Amygdala (tissue), 56 donors: ENCODE measurements at places on chromosomes 6 and 20.

GRCh38 chr20:50460115-50460607, 50.0 kb upstream of the PTPN1 start:
- no peak for DNase-seq

GRCh38 chr6:116292553-116292952, 12.8 kb upstream of the TSPYL1 start:
- no peak for DNase-seq

DNA sequence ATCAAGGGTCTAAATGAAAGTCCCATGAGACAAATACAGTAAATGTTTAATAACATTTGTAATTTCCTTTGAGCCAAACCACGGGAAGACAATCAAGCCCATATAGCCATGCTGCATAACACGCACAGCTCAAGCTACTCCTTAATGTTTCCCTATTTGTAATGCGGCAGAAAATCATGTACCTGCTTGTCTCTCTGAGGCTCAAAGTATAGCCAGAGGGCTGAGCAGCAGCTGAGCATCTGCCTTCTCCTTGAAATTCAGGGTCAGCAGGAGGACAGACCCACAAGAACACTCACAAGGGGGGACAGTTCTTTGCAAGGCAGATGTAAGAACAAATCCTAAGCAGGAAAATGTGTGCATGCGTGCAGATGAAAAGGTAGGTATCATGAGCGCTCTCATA, 45.8 kb upstream of the JARID2 start:
- no peak for DNase-seq

- no peak for DNase-seq
Measured at GRCh38 chr6:7723554-7723953, 2.3 kb upstream of the BMP6 start.

DNA sequence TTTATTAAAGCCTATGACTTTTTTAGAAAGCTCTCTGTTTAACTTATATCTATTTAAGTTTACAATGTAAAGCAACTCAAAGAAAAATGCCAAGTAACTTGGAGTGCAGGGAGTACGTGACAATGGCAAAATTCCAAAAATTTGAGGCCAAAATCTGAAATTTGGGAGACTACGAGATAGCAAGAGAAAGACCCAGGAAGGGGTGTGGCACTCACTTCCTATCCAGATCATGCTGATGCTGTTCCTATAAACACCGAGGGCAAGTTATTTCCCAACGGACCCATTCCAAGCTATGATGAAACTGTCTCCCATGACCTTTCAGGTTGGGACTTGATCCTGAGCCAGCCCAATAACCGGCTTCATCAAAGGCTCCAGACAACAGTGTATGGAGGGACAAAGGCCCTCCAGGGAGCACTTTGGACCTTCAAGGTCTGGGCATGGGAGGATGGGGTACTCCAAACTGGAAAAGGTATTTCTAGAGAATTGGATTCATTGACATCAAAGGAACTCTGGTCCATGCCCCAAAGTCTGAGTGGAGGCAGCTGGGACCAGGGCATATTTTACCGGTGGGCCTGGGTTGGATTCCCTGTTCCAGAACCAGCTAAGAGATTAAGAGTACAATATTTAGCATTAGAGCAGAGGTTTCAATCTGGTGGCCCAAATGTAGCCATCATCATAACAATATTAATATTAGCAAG, 15.7 kb upstream of the SLC13A3 start:
- no peak for DNase-seq

DNA sequence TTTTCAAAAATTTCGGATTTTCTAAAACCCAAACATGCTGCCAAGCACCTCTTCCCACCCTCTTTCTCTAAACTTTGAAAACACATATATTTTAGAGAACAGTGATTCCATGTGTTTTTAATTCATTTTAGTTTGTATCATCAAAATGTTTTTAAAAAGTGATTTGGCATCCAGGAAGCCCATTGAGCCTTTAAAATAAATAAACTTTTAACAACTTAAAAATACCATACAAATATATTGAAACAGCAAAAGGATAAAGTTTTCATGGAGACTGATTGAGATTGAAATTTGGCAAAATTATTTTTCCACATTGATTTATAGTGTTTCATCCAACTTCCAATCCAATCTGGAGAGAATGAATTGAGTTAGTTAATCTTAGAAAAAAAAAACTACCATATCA, 374.7 kb downstream of the CD109 start:
- DNase-seq: no peak

DNA sequence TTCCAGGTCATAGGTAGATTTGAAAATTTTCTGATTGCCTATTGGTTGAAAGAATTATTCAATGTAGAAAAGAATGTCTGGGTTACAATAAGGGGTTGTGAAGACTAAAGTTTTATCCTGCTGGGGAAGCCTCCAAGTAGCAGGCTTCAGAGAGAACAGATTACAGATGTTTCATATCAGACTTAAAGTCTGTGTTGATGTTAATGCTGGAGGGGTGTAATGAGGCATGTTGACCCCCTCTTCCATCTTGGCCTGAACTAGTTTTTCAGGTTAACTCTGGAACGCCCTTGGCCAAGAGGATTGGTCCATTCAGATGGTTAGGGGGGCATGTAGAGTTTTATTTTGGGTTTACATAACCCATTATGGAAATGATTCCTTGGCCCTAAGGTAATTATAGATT, 356.2 kb downstream of the UTRN start:
- no peak for DNase-seq

GRCh38 chr6:135910790-135911618, 59.5 kb downstream of the PDE7B start:
- no peak for DNase-seq

DNA sequence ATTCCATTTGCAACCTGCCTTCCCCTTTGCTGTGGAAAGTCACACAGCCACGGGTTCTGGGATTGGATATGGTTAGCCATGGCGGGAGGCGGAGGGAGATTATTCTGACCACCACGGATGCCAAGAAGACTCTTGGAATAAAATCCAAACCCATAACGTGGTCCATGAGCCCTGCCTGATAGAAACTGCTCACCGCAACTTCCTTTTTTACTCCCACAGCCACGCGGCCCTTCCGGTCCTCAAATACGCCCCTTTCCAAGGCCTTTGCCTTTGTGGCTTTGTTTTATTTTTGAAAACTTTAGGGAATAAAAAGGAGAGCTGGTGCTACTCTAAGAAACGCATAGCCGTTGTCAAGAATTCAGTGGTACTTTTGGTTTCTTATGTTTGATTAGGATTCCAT, 602.5 kb upstream of the CDH4 start:
- no peak for DNase-seq

- no peak for DNase-seq
Measured at GRCh38 chr20:40942006-40942405, 86.6 kb upstream of the TOP1 start.

- no peak for DNase-seq
Measured at GRCh38 chr6:136274062-136274461, 15.6 kb downstream of the BCLAF1 start.

DNA sequence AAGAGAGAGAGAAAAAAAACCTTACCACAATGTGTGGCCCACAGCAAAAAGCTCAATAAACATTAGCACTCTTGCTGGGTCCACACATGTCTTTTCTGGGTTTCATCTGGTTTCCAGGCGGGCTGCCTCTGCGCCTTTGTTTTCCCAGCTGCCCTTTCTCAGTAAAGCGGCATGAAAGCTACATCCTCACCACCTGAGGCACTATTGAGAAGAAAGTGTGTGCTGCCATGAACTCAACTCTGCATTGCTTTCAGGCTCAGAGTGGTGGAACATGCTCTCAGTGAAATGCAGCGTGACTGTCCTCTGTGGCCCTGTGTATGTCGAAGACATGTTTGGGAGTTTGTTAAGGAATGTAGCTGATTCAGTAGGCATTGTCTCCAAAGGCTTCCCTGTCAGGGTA, 102.3 kb downstream of the LYRM2 start:
- DNase-seq: no peak

- DNase-seq: no peak
Measured at GRCh38 chr6:149166336-149166735, 151.2 kb upstream of the TAB2 start.
